ENCODE measurements at places on chromosomes 7 and 10. TPM values are rescaled to one million over a fixed set of nuclear protein-coding genes. Genes with fewer than 3 reads are reported as not detected.

The TUBAL3 gene
- total RNA-seq, result 0.22 TPM

The KLF6 gene
- total RNA-seq, result 200 TPM

DNA sequence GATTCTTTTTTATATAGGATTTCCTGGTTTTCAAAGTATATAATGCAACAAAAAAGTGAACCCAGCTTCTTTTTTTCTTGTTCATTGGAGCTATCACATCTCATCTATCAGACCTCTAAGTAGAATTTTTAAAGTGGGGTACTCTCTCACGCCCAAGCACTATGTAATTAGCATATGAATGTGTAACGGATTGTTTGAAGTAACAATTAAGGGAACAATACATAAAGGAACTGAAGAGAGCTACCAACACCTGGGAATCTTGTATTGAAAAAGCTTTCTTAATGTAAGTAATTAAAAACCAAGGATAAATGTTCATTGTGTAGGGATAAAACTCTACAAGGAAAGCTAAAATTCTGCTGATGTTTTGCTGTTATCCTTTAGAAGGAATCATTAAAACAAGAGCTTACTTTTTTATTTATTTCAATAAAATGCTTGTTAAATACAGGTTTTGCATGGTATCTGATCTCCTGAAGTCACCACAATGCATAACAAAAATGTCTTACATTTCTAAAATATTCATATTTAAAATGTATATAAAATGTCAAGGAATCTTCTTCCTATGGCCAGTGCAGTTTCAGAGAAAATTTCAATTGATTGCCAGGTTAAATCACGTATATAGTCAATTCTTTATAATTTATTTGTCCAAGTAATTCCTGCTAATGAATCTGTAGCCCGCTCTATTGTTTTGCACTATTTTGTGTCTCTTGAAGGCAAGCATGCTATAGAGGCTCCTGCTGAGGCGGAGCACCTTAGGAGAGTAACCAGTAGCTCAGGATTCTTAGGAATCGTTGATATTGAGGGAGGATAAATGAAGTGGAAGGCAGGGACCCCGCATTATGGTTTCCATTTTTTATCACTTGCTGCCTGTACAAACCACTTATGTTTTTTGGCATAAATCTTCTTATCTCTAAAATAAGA lies 51.6 kb downstream of the PTPRZ1 start:
- no peaks in the 10 kb centered on the region for H3K4me1 ChIP-seq
- no peak overlapping the region for H3K4me3 ChIP-seq
- H3K27me3 ChIP-seq, result no peaks in the 10 kb centered on the region
- H3K36me3 ChIP-seq, result no peaks in the 10 kb centered on the region
- no peak overlapping the region for H3K27ac ChIP-seq

- no peak for DNase-seq
- no peaks in the 10 kb centered on the region for H3K4me1 ChIP-seq
- no peak overlapping the region for H3K4me3 ChIP-seq
Measured at GRCh38 chr10:9097206-9097990, 1042.9 kb downstream of the GATA3 start.

GRCh38 chr7:77542409-77542808 lies 5.3 kb downstream of the PTPN12 start:
- DNase-seq, result no peak
- no peak overlapping the region for H3K4me3 ChIP-seq
- H3K36me3 ChIP-seq, result no peaks in the 10 kb centered on the region
- no peaks in the 10 kb centered on the region for H3K27me3 ChIP-seq

- H3K27ac ChIP-seq, result no peak overlapping the region
- H3K27me3 ChIP-seq, result no peaks in the 10 kb centered on the region
- H3K36me3 ChIP-seq, result no peaks in the 10 kb centered on the region
Measured at GRCh38 chr7:90569368-90569767, 26.8 kb upstream of the CDK14 start.

- no peak for DNase-seq
- no peaks in the 10 kb centered on the region for H3K4me1 ChIP-seq
Measured at GRCh38 chr7:157576415-157576814, 239.6 kb downstream of the DNAJB6 start.

GRCh38 chr7:82506208-82506607 lies 62.6 kb upstream of the CACNA2D1 start:
- no peaks in the 10 kb centered on the region for H3K27me3 ChIP-seq
- no peak for DNase-seq
- H3K27ac ChIP-seq, result no peak overlapping the region
- no peaks in the 10 kb centered on the region for H3K4me1 ChIP-seq
- H3K4me3 ChIP-seq, result no peak overlapping the region
- no peaks in the 10 kb centered on the region for H3K36me3 ChIP-seq
